Fibroblast of skin of left quadriceps (primary cell): ENCODE measurements at places on chromosomes 1 and 21.

- no peak for DNase-seq
Measured at GRCh38 chr1:94013367-94013878, 104.2 kb upstream of the GCLM start.

- no peak for DNase-seq
Measured at GRCh38 chr1:64650411-64650810, 94.5 kb upstream of the RAVER2 start.

- no peak for DNase-seq
Measured at GRCh38 chr1:153683854-153684253, 5.4 kb downstream of the NPR1 start.

DNA sequence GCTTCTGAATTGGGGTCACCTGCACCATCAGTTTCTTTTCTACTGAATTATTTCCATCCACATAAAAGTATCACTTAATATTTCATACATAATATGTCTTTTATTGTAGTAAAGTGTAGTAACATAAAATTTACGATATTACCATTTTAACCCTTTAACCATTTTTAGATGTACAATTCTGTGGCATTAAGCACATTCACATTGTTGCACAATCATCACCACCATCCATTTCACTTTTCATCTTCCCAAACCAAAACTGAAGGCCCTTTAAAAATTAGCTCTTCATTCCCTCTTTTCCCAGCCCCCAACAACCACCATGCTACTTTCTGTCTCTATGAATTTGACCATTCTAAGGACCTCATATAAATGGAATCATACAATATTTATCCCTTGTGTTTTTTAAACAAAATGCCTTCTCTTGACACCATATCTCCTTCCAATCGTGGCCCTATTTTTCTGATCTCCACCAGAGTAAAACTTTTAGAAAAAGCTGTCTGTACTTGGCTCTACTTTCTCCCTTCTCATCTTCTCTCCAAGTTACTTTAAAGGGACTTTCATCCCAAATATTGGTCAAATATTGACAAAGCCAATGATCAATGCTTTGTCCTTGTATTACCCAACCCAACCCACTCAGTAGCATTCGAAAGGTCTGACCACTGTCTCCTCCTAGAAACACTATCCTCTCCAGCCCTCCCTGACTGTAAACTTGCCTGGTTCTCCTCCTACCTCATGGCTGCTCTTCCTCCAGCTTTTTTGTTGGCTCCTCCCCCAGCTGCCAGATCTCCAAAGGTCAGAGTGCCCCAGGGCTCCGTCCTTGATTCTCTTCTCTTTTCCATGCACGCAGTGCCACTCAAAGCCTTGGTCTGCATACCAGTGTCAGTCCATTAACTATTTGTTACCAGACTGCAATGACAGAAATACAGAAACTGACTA, 44.7 kb downstream of the SLC30A10 start:
- no peak for DNase-seq

- DNase-seq, result no peak
Measured at GRCh38 chr1:216587715-216588114, 135.5 kb downstream of the ESRRG start.

GRCh38 chr1:181079920-181080319, 8.6 kb upstream of the IER5 start:
- DNase-seq, result no peak

DNA sequence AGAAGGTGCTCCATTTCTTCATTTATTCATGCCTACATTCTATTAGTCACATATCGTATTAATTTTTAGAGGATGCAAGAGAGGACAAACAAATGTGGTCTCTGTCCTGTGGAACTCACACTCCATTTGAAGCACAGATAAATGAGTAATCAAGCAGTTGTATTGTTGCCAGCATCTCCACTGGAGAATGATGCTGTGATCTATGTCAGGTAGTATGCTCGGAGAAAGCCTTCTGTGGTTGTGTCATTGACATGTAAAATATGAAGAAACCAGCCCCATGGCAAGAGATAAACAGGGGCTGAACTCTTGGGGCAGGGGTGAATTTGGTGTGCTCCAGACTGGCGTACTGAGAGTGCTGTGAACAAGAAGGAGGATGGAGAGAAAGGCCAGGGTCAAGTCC, 101.2 kb downstream of the FASLG start:
- DNase-seq, result no peak

GRCh38 chr1:102099916-102100315, 103.2 kb upstream of the OLFM3 start:
- no peak for DNase-seq

- no peak for DNase-seq
Measured at GRCh38 chr1:153355445-153356071, 2.1 kb upstream of the S100A9 start.

DNA sequence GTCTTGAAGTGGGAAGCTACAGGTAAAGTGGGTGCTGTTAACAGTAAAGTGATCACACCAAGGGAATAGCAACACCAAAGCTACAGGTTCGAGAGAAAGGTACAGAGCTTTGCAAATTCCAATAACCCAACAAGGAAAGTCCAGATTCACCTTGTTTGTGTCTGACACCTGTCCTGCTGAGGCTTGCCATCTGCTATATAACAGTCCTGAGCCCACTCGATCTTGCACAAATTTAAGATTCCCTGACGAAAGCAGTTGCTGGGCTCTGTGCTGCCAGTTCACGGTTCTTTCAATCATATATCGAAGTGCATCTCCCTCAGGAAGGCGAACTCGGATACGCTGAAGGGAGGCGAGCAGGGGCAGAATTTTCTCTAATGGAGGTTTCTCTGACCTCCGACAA, 23.0 kb upstream of the SYT2 start:
- no peak for DNase-seq

DNA sequence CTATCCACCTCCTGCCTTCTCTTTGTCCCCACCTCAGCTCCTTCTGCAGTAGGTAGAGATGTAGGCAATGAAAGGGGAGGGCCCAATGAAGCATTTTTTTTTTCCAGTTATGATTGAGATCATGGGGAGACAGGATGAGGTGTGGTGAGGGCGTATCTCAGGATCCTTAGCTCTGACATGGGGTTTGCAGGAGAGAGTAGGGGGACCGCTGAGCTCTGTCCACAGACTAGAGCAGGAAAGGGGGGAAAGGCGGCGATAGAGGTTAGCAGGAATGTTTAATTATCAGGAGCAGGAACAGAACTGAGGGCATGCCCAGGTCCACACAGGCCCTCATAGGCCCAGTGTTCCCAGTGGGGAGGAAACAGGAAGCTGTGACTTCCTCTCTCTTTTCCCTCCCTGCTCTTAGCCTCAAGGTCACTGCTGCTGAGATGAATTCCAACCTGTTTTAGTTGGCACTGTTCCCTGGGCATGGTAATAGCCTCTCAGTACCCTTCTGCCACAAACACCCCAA, 901 bp upstream of the RXFP4 start:
- DNase-seq, result no peak

- no peak for DNase-seq
Measured at GRCh38 chr1:21436488-21437340, 3.2 kb upstream of the NBPF3 start.

- DNase-seq, result no peak
Measured at GRCh38 chr1:24345334-24345733, 26.2 kb downstream of the GRHL3 start.

- no peak for DNase-seq
Measured at GRCh38 chr1:154784924-154785531, 85.1 kb downstream of the KCNN3 start.

DNA sequence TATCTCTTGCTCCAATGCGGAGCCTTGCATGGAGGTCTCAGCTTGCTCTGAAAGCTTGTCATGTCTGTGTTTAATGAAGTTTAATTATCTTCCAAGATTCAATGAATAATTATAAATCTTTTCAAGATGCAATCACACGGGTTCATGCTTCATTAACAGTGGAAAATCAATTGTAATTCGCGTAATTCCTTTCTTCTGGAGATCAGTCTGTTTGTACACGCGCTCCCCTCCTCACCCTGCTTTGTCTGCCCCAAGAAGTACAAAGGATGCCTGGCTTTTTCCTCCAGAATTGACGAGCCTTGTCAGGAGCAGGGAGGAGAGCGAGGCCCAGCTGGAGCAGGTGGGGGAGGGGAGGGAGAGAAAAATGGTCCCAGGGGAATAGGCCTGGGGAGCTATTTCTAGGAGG, 65.0 kb upstream of the DISP3 start:
- DNase-seq, result no peak

DNA sequence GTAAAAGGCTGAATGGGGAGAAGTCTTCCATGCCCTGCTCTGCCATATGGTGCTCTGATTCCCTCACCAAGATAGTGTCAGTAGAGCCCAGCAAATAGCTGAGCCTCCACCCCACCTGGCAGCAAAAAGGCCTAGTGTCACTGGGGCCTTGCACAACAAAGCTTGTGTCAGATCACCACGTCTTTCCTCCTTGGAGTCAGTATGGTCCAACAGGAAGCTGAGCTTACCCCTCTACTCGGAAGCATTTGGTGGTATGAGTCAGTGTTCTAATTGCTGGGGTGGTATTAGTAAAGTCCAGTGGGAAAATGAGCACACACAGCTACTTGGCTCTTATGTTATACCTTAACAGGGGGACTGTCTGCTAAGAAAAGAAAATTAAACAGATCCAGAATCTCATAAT, 18.7 kb upstream of the RRP15 start:
- DNase-seq, result no peak

DNA sequence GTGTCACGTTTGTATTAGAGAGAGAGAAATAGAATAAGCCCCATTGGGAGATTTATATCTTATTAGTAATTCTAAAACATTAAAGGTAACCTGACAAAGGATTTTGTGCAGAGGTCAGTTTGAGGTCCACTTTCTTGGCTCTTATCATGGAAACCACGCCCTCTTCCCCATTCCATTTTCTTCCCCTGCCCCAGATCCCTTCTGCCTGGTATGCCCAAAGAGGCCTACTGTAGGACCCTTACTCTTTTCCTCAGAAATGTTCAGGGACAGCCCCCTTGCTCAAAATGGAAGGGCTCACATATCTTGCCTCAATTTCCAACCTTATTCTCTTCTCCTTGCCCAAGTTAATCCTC, 9.6 kb downstream of the CCDC185 start:
- DNase-seq, result no peak

GRCh38 chr21:44058981-44059380, 46.9 kb downstream of the TRAPPC10 start:
- DNase-seq, result no peak

GRCh38 chr1:172024516-172024915, 183.2 kb downstream of the DNM3 start:
- DNase-seq, result no peak

GRCh38 chr1:234743791-234744611, 134.0 kb upstream of the IRF2BP2 start:
- no peak for DNase-seq

DNA sequence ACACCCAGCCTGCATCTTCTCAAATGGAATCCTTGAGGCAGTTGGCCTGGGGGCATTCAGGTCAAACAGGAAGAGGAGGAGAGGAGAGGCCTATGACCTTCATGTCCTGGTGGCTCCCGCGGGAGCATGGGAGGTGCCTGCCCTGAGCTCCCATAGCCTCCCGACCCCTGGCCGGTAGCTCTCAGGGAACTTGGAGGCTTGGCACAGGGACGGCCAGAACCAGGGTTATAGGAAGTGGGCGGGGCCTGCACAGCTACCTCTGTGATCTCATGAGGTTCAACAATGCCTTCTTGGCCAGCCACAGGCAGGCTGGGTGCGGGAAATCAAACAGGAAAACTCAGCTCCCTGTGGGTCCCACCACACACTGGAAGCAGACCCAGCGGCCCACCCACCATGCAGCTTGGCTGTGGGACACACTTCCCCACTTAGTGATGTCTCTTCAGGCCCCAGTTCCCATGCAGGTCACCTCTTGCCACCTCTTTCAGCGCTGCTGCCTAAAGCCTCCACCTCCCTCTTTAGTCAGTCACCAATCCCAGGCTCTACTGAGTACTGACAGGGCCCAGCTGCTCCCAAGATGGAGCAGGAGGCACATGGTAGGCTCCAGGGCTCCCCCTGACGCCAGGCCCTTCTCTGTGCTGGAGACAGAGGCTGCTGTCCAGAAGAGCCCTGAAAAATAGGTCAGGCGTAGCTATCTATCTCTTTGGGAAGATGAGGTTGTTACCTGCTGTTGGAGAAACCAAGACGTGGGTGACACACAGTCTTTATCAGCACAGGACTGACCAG, at the start of gene SLFNL1:
TSS of gene SLFNL1 (minus strand) at position 200 of the 783 bp plus-strand sequence. CDS start 1,065 bp downstream, outside the sequence.
- DNase-seq, result no peak

DNA sequence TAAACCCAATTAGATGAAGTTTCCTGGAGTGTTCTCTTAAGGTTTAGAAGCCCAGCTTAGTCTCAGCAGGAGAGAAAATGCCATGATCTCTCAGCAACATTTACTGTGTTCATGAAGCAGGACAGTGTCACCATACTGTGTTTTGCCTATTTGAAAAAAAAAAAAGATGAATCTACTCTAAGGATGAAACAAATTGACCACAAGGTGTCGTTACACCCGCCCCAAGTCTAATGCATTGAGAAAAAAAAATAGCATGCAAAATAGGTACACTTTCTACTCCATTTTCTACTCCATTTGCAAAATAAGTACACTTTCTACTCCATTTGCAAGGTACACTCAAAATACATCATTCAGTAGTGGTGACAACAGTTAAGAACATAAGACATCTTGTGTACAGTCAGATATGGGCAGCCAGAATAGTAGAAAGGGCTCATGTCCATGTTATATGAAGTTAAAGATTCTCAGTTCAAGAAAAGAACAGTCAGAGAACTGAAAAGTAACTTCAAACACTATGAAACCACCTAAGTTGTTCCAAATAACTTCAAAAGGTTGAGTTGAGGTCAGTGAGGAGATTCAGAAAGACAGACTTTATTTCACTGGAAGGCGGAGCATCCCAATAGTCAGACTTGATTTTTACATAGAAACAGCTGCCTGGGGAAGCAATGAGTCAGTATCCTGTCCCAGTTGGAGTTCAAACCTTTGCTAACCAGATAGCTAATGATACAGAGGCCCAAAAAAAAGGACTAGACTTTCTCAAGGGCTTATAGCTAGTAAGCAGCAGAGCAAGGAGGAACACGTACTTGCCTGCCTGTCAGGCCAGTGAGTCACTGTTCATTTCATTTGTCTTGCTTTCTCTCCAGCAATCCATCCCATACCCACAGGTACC, 13.3 kb downstream of the PLPPR5 start:
- DNase-seq, result peak; percentile 75

- DNase-seq, result no peak
Measured at GRCh38 chr1:103171041-103171590, 62.8 kb upstream of the COL11A1 start.

GRCh38 chr1:113507552-113508214, 117.4 kb downstream of the MAGI3 start:
- no peak for DNase-seq

- DNase-seq, result peak; percentile 70
Measured at GRCh38 chr1:12619792-12620487, 1.9 kb upstream of the DHRS3 start.

GRCh38 chr1:212271823-212272485, 13.3 kb upstream of the PPP2R5A start:
- DNase-seq, result no peak

- no peak for DNase-seq
Measured at GRCh38 chr1:17797478-17797877, 42.3 kb downstream of the ACTL8 start.

GRCh38 chr1:61084491-61085031, 2.2 kb downstream of the NFIA start:
- DNase-seq, result no peak
